Common myeloid progenitor, CD34-positive (primary cell): ENCODE measurements at places on chromosomes 2 and 18.

DNA sequence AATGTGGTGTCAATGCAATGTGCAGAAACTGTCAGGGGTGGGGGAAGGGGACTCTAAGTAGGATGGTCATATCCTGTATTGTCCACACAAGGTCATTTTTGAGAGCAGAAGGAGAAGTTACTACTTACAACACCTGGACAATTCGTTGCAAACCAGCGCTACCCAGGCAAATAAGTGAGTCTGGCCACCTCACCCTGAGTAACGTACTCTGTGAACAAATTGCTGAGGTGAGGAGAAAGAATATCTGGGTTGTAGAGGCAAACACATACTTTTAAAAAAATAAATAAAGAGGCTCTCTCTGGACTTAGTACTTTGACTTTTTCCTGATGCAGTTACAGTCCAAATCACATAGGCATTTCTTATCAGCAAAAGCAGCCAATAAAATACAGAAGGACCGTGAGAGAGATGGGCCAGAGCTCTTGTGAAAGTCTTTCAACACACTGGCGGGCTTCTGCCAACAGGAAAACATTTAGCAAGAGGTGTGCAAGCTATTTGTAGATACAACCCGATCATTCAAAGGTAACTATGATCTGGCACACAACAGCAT is 268.2 kb upstream of the ID2 start:
- DNase-seq = peak; percentile 19

DNA sequence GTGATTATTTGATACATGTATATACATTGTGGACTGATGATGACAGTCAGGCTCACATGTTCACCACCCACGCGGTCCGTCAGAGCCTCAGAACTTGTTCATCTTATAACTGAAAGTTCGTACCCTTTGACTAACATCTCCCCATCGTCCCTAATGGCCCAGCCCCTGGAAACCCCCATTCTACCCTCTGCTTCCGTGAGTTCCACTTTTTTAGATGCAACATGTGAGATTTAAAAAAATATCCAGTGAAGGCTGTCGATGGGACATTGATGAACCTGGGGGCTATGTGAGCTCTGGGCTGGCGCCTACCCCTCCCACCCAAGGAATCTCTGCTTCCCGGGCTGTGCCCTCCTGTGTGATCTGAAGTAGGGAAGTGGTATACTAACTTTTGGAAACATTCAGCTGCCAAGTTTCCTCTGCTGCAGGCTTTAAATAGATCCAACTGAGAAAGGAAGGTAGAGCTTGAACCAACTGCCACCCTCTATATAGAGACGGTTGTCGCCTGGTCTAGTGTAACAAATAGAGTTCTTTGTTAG is 163.8 kb downstream of the FAM210A start:
- DNase-seq = peak; percentile 89

DNA sequence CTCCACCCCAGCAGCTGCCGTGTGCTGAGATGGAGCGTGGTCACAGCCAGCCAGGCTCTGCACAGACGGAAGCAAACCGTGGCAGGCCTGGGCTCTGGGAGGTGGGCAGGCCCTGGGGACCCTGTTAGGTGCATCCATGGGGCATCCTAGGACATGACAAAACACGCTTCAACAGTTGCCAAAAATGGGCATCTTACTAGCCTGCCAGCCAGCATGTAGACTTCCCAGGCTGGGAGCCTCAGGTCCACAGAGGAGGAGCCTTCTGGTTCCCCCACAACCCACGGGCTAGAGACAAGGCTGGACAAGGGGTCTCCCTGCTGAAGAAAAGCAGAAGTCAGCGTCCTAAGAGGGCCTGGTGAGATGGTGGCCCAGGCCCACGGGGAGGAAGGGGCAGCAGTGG is 139.5 kb downstream of the HDAC4 start:
- DNase-seq = no peak

- no peak for DNase-seq
Observed at GRCh38 chr2:160522951-160523710, 29.5 kb upstream of the RBMS1 start.

- DNase-seq = no peak
Observed at GRCh38 chr18:21146016-21146415, 34.4 kb upstream of the ROCK1 start.

DNA sequence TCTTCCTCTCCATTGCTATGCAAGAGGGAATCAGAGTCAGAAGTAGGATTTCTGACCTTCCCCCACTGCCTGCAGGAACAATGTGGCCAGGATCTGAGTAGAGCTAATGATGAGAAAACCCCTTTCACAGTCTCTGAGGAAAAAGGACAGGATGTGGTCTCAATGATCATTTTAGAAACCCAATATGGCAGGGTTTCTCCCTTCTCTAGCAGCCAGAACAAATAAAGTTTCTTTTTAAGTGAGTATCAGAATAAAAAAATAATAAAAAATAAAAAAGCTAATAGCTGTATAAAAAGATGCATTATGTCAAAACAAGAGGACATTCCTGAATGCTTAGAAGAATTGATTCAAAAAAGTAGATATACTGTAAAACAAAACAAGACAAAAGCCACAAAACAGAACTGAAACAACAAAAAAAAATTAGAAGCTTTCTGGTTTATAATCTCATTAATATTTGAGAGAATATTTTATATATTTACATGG is 1124.9 kb upstream of the ZEB2 start:
- no peak for DNase-seq

- peak; percentile 27 for DNase-seq
Observed at GRCh38 chr18:69400253-69400975, at the start of gene DOK6. Gene DOK6, plus strand, starts transcription at chr18:69400888.

DNA sequence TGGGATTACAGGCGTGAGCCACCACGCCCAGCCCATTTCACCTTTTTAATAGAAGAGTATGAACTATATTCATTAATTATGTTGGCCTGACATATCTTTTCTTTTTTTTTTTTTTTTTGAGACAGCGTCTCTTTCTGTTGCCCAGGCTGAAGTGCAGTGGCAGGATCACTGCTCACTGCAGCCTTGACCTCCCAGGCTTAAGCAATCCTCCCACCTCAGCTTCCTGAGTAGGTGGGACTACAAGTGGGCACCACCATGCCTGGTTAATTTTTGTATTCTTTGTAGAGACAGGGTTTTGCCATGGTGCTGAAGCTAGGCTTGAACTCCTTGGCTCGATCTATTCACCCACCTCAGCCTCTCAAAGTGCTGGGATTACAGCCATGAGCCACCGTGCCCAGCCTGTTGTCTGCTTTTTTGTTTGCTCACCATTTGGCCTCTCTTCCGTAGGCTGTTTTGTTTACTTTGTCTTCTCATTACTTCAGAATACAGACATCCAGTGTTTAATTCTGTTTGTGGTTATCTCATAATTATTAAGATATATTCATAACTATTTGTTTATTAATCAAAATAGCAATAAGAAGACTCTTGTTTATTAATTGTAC is 16.3 kb upstream of the CDH2 start:
- DNase-seq = no peak
